Thymus (tissue), 14 donors: ENCODE measurements at places on chromosomes 2 and 18. TPM values are rescaled to one million over a fixed set of nuclear protein-coding genes. Genes with fewer than 3 reads are reported as not detected.

DNA sequence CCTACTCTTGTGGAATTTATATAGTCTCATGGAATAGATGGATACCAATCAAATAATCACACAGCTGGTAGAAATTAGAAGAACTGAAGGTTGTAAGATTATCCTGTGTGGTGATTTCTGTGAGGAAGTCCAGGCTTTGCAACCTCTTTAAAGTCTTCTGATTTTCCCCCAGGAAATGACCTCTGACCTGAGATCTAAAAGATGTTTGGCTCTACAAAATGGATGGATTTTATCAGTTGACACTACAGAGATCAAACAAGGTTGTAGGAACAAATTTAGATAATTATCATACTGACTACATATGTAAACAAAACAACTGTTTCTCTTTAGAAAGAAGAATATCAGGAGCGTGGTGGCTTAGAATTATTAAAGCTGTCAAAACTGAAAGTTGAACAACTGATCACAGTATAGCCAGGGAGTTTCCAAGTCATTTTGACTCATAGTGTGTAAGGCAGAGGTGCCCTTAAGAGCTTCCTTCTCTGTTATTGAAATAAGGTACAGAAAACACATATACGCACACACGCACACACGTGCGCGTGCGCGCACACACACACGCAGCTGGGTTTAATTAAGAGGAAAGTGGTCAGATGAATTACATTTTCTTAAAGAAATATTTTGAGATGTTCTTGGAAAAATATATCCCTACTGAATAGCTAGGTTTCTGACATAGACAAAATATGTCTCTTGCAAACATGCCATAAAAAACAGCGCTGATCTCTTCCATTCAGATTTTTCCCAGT is 35.5 kb upstream of the PELI1 start:
- no peaks in the 10 kb centered on the region for H3K36me3 ChIP-seq
- H3K27ac ChIP-seq = no peak overlapping the region
- H3K4me3 ChIP-seq = no peak overlapping the region
- no peak for DNase-seq
- no peaks in the 10 kb centered on the region for H3K27me3 ChIP-seq

DNA sequence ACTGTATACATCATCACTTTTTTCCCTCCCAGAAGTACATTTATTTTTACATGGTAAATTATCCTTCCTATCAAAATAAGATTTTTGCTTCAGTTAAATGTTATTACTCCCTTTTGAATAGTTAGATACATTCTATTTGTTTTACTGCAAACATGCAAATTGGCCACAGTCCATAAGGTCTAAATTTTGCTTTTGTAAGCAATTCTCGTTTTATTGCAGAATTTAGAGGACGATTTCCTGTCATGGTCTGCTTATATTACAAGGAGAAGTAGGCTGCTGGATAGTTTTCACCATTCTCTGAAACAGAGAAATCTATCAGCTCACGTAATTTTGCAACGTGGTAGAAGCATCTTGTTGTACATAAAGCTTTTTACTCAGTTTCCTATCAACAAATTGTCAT is 1632.5 kb downstream of the LRP1B start:
- no peak for DNase-seq
- no peak overlapping the region for H3K4me3 ChIP-seq
- no peaks in the 10 kb centered on the region for H3K27me3 ChIP-seq
- H3K27ac ChIP-seq = no peak overlapping the region
- no peaks in the 10 kb centered on the region for H3K36me3 ChIP-seq

- DNase-seq = no peak
- H3K27me3 ChIP-seq = no peaks in the 10 kb centered on the region
- H3K36me3 ChIP-seq = no peaks in the 10 kb centered on the region
- no peak overlapping the region for H3K4me3 ChIP-seq
Observed at GRCh38 chr2:136402281-136402680, 284.3 kb upstream of the CXCR4 start.

GRCh38 chr2:158104903-158105302 is 3.2 kb downstream of the UPP2 start:
- no peaks in the 10 kb centered on the region for H3K27me3 ChIP-seq
- H3K4me1 ChIP-seq = no peaks in the 10 kb centered on the region
- H3K4me3 ChIP-seq = no peak overlapping the region
- H3K36me3 ChIP-seq = no peaks in the 10 kb centered on the region
- no peak overlapping the region for H3K27ac ChIP-seq

DNA sequence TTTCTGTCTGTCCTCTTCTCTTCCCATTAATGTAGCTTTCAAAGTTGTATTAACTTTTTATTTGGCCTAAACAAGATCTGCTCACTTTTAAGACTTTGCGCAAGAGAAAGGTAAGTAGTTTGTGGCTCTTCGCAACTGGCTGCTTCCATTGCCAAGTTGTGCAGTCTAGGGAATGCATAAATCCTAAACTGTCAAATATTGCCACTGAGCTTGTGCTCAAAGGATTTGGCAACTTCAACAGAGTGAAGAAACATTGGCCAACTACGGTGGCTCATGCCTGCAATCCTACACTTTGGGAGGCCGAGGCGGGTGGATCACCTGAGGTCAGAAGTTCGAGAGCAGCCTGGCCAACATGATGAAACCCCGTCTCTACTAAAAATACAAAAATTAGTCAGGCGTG is 826.4 kb downstream of the EPHA4 start:
- H3K4me1 ChIP-seq = no peaks in the 10 kb centered on the region
- no peaks in the 10 kb centered on the region for H3K27me3 ChIP-seq
- no peak overlapping the region for H3K4me3 ChIP-seq
- no peak overlapping the region for H3K27ac ChIP-seq

GRCh38 chr2:457792-458424 is 170.0 kb upstream of the ALKAL2 start:
- peaks cover 9% of the 10 kb centered on the region for H3K27me3 ChIP-seq
- DNase-seq = no peak
- no peaks in the 10 kb centered on the region for H3K36me3 ChIP-seq

DNA sequence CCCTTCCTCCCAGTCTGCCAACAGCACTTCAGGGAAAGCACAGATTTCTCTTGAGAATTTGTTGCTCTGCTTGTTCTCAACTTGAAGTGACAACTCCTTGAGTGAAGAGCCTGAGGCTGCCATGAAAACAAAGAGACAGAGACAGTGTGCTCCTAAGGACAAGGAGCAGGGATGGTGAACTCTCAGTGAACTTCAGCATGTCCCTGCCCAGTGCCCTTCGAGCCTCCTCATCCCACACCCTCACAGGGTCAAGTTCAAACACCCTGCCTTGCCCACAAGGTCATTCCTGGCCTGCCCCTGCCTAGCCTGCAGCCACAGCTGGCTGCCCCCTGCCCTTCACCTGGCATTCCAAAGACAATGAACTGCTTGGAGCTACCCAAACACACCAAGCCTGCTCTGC is 343.5 kb upstream of the KLHL29 start:
- H3K4me3 ChIP-seq = no peak overlapping the region
- H3K27me3 ChIP-seq = no peaks in the 10 kb centered on the region
- no peak for DNase-seq
- no peaks in the 10 kb centered on the region for H3K36me3 ChIP-seq
- H3K4me1 ChIP-seq = no peaks in the 10 kb centered on the region
- H3K27ac ChIP-seq = no peak overlapping the region

GRCh38 chr2:26745609-26746327 is 18.3 kb upstream of the SLC35F6 start:
- H3K27ac ChIP-seq = no peak overlapping the region
- no peaks in the 10 kb centered on the region for H3K36me3 ChIP-seq
- H3K27me3 ChIP-seq = no peaks in the 10 kb centered on the region

SERPINB13 gene
- 0.99 TPM for total RNA-seq

NETO1 gene
- 0.33 TPM for total RNA-seq

PROM2 gene
- total RNA-seq = 2.3 TPM

DNA sequence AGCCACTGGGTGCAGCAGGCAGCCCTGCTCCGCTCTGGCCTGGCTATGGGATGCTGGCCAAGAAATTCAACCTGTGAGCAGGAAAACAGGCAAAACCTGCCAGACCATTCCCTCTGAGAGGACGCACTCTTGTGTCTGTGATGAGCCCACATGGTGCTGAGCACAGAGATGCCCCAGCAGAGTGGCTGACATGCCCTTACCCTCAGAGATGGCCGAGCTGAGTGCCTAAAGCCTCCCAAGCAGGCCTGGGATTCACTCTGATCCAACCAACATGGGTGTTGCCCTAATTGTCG is 34.3 kb upstream of the TAF1B start:
- no peaks in the 10 kb centered on the region for H3K36me3 ChIP-seq
- no peaks in the 10 kb centered on the region for H3K27me3 ChIP-seq
- no peak overlapping the region for H3K4me3 ChIP-seq

GAD1 gene
- 1.0 TPM for total RNA-seq

BCS1L gene
- 24.4 TPM for total RNA-seq

DNA sequence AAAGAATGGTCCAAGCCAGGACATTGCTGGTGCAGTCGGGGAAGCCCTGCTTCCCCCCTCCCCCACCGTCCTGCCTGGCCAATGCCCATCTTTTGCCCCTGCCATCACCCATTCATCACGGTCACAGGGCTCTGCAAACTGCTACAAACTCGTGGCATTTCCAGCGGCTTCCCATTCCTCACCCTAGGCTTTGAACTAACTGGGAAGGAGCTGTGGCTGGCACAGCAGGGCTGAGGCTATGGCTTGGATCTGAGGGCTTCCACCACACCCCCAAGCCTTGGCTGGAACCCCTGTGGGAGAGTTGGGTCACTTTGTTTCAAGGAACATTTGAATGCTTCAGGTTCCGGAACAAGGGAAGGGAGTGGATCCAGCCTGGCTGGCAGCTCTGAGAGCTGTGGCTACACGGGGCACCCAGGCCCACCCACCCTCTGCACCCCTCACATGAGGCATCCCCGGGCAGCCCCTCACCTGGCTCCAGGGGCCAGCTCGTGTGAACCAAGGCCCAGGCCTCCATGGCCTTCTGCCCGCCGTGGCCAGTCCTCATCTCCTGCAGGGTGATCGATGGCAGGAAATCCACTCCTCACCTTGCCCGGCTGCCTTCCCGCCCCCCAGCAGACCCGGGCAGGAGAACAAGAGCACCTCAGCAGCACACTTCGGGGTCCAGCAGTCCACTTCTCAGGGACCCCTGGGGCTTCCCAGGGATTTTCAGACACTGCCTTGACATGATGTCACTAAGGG is 58.8 kb upstream of the OTOS start:
- H3K27ac ChIP-seq = no peak overlapping the region
- no peak for DNase-seq
- H3K36me3 ChIP-seq = no peaks in the 10 kb centered on the region

DNA sequence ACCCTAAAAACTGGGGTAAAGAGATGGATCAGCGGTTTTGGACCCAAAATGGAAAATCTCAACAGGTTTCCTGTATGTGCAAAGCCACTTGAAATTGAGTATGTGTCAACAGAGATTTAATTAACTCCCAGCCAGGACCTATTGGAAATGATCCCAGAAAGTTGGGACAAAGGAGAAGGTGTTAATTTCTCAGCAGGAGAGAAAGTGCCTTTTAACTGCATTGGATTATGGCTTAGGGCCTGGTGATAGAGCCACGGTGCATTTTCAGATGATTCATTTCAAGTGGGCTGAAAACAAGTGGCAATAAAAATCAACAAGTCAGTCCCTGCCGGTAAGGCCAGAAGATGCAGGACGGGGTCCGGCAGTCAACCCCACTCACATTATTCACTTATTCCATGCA is 80.2 kb upstream of the BCL11A start:
- H3K27ac ChIP-seq = no peak overlapping the region
- no peaks in the 10 kb centered on the region for H3K27me3 ChIP-seq
- no peaks in the 10 kb centered on the region for H3K4me1 ChIP-seq
- H3K36me3 ChIP-seq = no peaks in the 10 kb centered on the region

UGT1A4 gene
- 0.09 TPM for total RNA-seq

- H3K4me3 ChIP-seq = no peak overlapping the region
- H3K4me1 ChIP-seq = peaks cover 3% of the 10 kb centered on the region
- no peak for DNase-seq
- H3K27ac ChIP-seq = peak overlapping the region; percentile 32
Observed at GRCh38 chr2:171163261-171163660, 2.6 kb upstream of the TLK1 start.

IL36G gene
- total RNA-seq = 0.24 TPM

REEP1 gene
- 0.38 TPM for total RNA-seq

ANKRD62 gene
- not detected for total RNA-seq

IL1RL1 gene
- 1.1 TPM for total RNA-seq

COLEC12 gene
- 5.6 TPM for total RNA-seq

- no peak for DNase-seq
- H3K4me3 ChIP-seq = no peak overlapping the region
- no peaks in the 10 kb centered on the region for H3K27me3 ChIP-seq
- H3K4me1 ChIP-seq = no peaks in the 10 kb centered on the region
Observed at GRCh38 chr2:98912221-98912851, 23.7 kb downstream of the CRACDL start.

- H3K36me3 ChIP-seq = no peaks in the 10 kb centered on the region
- no peak overlapping the region for H3K4me3 ChIP-seq
- H3K27me3 ChIP-seq = peaks cover 4% of the 10 kb centered on the region
- DNase-seq = no peak
- no peak overlapping the region for H3K27ac ChIP-seq
Observed at GRCh38 chr2:69007169-69007568, 5.8 kb upstream of the ANTXR1 start.

DNA sequence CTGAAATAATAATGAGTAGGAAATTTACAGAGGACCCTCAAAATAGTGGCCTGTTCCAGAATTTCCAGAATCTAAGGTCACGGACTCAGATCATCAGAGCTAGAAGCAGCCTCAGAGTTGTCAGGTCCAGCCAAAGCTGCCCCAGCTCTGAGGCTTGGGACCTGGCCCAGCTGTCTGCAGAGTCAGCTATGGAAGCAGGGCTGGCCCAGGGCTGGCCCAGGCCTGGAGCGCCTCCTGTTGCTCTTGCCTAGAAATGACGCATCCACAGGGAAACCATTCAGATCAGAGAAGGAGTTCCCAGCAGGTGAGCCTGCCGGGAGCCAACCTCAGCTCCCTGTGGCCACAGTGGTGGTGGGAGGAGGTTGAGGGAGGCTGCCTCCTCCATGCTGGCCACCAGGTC is 106.7 kb upstream of the ARL4C start:
- no peak for DNase-seq
- H3K4me1 ChIP-seq = no peaks in the 10 kb centered on the region
- no peaks in the 10 kb centered on the region for H3K27me3 ChIP-seq
- H3K36me3 ChIP-seq = no peaks in the 10 kb centered on the region
- H3K27ac ChIP-seq = no peak overlapping the region

DNA sequence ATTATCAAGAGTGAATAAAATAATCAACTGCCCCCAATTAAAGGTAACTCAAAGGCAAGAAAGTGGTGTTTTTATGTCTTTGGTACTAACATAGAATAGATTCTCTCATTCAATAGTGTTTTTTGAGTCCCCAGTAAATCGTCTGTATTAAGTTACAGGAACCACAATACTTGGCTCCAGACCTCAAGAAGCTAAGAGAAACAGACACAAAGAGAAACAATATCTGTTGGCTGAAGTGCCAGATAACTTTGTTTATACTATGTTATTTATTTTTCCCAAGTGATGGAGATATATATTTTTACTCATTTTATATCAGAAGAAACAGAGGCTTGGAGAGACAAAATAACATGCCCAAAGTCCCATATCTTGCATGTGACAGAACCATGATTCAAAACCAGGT is 201.7 kb upstream of the HNRNPA3 start:
- no peak for DNase-seq
- H3K4me1 ChIP-seq = no peaks in the 10 kb centered on the region
- no peaks in the 10 kb centered on the region for H3K27me3 ChIP-seq
- no peak overlapping the region for H3K27ac ChIP-seq

FOXI3 gene
- 0.05 TPM for total RNA-seq
